Effector CD8-positive, alpha-beta T cell (primary cell): ENCODE measurements at places on chromosomes 1 and 21.

DNA sequence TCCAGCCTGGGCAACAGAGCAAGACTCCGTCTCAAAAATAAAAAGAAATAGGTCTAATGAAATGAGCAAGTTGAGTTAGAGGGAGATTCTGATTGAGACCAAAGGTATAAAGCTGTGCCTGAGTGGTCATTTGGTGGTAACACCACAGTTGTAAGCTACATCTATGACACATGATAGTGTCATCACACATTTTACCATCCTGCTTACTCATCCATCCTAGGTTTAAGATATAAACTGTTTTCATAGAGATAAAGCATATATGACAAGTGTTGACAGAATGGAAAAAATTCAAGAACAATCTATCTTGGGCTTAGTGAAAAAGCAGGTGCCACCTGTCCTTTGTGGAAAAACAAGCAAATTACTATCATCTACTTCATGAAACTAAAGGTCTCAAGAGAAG is 7.1 kb upstream of the CFAP141 start:
- DNase-seq = no peak

DNA sequence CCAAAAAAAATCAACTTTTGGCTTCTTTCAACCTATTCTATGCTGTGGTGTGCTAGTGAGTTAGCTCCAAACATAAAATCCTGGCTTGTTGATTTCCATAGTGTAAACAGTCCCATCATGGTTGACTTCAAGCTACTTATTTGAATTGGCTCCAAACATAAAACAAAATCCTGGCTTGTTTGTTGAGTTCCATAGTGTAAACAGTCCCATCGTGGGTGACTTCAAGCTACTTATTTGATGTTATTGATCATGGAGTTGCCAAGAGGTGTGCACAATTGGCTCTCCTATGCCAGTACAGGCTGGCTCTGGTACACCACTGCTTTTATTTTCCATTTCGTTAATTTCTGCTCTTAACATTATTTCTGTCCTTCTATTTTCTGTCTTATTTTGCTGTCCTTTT is 1.8 kb upstream of the COA6 start:
- DNase-seq = no peak

GRCh38 chr1:89670163-89670562 is 37.2 kb downstream of the LRRC8C start:
- DNase-seq = no peak

DNA sequence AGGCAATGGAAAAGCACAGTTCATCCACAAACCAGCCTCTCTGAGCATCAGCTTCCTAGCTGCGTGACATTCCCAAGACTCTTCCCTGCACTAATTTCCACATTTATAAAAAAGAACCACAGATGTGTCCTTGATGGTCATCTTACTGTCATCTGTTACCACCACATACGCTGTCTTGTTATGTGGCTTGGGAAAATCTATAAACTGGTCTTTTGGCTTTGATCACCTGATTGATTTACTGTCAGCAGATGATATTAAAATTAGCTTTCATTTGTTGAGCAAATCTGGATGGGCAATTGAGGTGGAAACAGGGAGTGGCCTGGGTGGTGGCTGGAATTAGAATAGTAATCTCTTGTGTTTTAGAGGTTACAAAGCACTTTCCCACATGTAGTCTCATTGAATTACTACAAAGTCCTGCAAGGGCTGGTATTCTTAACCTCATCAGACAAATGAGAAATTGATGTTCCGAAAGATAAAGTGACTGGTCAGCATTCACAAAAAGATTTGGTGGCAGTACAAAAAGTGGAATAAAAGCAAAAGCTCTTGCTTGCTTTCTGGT is 231.7 kb upstream of the SGIP1 start:
- DNase-seq = no peak

- DNase-seq = no peak
These were observed 44.8 kb upstream of the CACYBP start for GRCh38 chr1:174954671-174955669.

DNA sequence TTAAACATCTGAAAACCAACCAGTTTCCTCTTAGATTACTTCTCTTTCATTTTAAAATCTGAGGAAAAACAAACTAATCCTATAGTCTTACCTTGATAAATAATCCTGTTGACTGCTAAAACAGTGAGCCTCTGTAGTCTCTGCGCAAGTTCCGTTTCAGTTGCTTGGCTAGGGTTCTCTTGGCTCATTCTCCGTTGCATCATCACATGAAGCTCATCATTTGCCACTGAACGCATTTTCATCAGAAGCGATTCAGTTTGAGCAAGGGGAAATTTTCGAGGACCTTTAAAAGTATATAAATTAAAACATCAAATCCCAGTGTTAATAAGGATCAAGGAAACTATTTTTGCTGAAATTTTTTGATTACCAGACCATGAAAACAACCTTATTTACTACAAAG is 96.7 kb upstream of the GNG4 start:
- DNase-seq = no peak

GRCh38 chr1:43056460-43056859 is 97.8 kb upstream of the SLC2A1 start:
- no peak for DNase-seq

DNA sequence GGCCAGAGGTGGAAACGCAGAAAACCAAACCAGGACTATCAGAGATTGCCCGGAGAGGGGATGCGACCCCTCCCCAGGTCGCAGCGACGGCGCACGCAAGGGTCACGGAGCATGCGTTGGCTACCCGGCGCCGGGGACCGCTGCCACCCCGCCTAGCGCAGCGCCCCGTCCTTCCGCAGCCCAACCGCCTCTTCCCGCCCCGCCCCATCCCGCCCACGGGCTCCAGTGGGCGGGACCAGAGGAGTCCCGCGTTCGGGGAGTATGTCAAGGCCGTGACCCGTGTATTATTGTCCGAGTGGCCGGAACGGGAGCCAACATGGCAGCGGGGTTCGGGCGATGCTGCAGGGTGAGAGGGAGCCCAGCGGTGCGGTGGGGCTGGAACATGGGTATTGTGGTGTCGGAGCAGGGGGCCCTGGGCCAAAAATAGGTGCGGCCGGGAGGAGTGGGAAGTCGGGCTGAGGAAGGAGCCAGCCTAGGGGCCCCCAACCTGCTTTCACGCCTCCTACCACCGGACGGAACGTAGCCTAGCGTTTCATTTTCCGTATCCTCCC is at the start of gene ACADM:
TSS of gene ACADM (plus strand) at position 238 of the 551 bp plus-strand sequence. CDS start at position 317, 79 bp downstream.
- peak; percentile 68 for DNase-seq

DNA sequence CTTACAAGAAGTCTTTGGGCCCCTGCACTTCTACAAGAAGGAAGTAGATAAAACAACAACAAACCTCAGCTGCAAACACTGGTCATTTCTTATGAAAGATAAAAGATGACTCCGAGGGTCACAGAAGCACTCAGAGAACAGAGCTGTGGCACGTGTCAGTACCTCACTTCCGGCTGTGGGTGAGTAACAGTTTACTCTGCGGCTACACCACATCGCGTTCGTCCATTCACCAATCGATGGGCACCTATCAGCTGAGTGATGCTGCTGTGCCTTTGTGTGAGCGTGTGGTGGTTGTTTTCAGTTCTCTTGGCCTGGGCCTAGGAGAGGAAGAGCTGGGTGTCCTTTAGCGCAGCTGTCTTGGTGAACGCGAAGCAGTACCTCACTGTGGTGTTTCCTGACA is 49.9 kb downstream of the COL6A1 start:
- no peak for DNase-seq

- no peak for DNase-seq
These were observed 4.0 kb downstream of the EDN2 start for GRCh38 chr1:41480204-41481108.

DNA sequence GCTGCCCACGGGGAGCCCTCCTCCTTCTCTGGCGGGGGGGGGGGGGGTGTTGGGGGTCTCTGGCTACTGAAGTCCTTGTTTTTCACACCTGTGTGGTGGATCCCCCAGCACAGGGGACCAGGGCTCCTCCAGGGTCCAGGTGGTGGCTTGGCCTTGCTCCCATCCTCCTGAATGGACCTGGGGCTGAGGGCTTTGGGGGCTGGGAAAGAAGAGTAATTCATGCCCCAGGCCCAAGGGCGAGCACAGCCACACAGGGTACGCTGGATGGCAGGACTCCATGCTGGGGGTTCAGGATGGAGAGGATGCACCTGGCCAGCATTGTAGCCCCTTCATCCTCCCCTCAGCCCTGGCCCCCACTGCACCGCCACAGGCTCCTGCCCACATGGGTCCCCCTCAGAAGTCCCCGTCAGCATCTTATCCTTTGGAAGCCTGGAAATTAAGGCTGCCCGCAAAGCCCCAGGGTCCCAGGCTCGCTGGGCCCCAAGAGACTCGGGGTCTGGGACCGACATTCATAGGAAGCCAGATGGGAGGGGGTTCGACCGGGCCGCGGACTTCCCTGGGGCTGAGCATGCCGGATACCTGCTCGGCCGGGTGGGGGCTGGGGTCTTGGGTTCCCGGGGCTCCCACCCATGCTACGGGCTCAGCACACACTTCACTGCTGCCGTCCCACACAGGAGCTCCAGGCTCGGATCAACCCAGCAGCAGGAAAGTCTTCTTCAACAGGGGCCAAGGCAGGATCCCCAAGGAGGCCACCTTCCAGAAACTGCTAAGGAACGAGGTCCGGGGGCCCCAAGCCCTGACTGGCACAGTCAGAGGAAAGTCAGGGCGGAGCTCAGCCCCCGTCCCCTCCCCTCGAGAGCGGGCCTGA is 49.0 kb upstream of the ACTRT2 start:
- DNase-seq = no peak

DNA sequence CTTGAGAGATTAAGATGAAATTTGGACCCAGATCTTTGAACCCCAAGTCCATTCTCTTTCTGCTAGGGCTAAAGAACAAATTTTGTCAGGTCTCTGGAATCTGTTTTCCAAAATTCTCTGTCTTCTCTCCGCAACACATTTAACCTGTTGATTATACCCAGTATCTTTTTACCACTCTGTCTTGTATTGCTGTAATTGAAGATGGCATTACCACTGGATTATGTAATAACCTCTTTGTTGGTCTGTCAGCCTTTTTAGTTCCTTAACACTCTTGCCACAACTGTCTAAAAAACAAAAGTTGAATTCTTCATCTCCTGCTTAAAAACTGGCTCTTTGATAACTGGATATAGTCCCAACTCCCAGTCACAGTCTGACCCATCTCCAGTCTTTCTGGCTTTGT is 3.0 kb downstream of the SRP9 start:
- no peak for DNase-seq

DNA sequence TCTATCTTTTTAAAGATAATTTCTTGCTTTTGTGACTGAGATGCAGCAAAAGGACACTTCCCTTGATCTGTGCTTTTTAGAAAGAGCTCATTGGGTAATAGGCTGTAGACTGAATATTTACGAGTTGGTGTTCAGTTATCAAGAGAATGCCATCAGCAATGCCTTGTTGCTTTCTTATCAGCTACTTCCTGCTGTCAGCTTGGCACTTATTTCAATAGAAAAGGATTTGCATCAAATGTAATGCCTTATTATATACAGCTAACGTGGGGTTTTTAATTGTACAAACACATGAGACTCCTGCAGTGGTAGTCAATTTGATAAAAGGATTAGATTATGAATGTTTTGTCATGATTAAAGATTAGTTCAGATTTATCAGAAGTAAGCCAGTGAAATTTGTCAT is 122.2 kb downstream of the ADGRL2 start:
- DNase-seq = no peak

- no peak for DNase-seq
These were observed 22.2 kb upstream of the SPATA6 start for GRCh38 chr1:48493970-48494769.

DNA sequence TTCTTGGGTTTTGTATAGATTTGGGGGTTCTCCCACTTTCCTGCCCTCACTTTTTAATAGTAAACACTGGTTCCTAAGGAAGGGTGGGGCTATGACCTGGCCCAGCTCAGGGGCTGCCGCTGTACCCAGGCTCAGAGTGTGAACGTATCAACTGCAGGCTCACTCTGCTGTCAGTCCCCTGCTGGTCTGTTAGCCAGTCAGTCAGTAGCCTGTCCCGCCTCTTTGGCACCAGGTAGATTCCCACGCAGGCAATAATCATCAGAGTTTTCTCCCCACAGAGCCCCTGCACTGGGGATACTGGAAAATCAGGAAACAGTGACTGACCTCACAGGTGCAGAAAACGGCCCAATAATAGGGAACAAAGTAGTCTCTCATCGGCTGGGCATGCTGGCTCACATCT is 15.0 kb upstream of the ALPL start:
- no peak for DNase-seq

GRCh38 chr1:28099050-28099769 is 10.8 kb upstream of the EYA3 start:
- DNase-seq = no peak

DNA sequence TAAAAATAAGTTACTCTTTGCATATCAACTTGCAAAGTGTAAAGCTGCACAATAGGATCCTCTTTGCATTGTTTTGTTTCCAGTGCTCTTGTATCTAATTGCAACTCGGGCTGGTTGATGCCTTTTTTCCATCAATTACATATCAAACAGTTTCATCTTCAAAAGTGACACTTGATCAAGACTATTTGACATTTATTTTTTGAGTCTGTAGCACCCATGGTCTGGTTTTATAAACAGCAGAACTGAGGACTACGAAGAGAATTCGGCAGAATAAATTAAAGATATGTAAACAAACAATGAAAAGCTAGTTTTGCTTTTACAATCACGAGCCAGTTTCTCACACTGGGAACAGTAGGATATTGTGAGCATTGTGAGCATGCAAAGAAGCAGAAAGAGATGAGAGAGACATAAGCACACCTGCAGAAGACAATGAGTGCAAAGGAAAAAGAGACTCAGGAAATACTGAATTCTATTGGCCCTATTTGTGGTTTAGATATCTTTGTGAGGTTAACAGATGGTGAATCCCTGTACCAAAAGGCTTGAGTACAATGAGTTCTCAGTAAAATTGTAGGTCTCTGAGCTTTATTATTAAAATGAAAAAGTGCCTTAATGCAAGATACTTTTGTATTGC is 45.4 kb downstream of the RPL5 start:
- no peak for DNase-seq

DNA sequence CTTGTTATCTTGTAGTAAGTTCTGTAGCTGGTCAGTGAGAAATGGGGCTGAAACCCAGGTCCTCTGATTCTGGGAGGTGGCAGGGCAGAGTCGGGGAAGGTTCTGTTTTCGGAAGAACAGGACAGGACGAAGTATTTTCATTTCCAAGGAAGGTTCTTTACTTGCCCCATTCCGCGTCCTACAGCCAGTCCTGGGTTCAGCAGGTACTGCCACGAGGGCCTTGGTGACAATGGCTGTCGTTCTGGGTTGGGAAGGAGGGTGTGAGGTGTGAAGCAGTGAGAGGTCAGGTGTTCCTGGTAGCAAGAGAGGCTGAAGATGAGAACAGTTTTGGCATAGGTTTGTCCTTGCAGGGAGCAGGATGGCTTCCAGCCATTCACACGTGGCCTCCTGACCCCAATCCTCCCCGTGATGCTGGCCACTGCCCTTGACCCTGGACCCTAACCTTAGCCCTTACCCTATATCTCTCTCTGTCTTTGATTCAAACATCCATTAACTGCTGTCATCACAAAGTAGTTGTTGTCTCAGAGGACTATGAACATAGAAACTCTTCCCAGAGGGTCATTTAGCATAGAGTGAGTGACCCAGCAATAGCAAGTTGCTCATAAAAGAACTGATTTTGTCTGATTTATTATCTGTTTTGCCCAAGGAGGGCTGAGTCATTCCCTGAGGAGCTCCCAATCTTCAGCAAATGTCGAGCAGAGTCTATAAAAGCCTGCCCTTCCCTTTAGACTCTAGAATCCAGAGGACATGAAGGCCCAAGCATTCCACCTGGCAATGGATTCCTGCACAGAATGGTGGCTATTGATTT is 25.0 kb downstream of the VASH2 start:
- no peak for DNase-seq

- DNase-seq = no peak
These were observed 30.6 kb downstream of the FAF1 start for GRCh38 chr1:50929376-50929958.
